ENCODE measurements at places on chromosomes 2 and 18.
A peak's percentile ranks its signal among the peaks of the same experiment; 100 is the strongest.

DNA sequence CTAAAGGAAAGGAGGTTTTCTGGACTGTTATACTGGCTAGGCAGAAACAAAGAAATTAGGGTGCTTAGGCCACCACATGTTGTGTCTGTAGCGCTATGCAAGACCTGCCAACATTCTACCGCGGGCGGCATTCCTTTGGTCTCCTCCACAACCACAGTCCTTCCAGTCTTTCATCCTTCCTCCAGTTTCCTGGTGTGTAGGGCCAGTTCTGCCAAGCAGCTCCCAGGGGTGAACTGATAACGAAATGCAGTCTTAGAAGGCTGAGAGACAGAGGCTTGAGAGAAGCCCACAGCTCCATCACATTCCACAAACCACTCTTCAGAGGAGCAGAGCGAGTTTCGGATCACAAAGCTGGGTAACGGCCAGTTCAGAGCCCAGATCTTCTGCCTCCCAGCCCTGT is 19.5 kb upstream of the CXXC1 start:
- no peak for DNase-seq

GRCh38 chr2:106797494-106797893 is 88.5 kb downstream of the ST6GAL2 start:
- no peak for DNase-seq

GRCh38 chr2:42826231-42826630 is 33.8 kb upstream of the HAAO start:
- DNase-seq, result no peak

- DNase-seq, result no peak
Observed at GRCh38 chr2:38407111-38407682, 30.1 kb upstream of the ATL2 start.

- no peak for DNase-seq
Observed at GRCh38 chr18:46010676-46011075, 43.5 kb upstream of the EPG5 start.

- DNase-seq, result no peak
Observed at GRCh38 chr18:35861367-35862118, 110.9 kb upstream of the RMP24 start.

GRCh38 chr2:134717286-134718022 is 1.3 kb downstream of the TMEM163 start:
- no peak for DNase-seq

GRCh38 chr18:13067124-13067523 is 76.0 kb downstream of the CEP192 start:
- DNase-seq, result peak; percentile 22

GRCh38 chr2:177397481-177398289 is 5.1 kb downstream of the AGPS start:
- no peak for DNase-seq

- DNase-seq, result no peak
Observed at GRCh38 chr2:69375494-69376353, 11.3 kb downstream of the GFPT1 start.

DNA sequence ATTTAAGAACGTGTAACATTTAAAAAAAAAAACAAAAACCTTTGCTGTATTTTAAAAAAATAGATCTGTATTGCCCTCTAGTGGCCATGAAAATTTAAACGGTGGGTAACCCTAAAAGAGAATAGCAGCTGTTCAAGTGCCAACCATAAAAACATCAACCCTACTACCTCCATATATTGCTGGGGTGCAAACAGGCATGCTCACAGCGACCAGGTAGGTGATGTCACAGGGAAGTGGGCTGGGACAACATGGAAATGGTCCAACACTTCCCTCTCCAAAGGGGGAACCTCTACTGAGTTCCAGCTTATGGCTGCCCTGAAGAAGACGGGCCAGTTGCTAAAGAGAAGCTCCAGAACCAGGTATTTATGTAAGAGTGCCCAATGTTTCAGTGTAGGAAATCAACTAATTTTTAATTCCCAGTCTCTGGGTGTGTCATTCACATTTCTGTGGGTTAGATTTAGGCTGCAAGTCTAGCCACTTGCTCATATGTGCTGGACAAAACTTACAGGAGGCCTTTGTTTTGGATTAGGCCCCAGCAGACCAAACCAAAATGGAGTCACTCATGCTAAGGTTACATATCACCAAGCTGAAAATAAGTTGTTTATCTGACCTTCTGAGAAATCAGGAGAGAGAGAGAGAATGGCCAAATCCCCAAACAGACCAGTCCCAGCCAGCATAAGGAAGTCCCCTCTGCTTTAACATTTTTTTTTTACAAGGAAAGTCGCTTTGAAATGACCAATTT is 54.5 kb downstream of the SKA1 start:
- DNase-seq, result no peak

DNA sequence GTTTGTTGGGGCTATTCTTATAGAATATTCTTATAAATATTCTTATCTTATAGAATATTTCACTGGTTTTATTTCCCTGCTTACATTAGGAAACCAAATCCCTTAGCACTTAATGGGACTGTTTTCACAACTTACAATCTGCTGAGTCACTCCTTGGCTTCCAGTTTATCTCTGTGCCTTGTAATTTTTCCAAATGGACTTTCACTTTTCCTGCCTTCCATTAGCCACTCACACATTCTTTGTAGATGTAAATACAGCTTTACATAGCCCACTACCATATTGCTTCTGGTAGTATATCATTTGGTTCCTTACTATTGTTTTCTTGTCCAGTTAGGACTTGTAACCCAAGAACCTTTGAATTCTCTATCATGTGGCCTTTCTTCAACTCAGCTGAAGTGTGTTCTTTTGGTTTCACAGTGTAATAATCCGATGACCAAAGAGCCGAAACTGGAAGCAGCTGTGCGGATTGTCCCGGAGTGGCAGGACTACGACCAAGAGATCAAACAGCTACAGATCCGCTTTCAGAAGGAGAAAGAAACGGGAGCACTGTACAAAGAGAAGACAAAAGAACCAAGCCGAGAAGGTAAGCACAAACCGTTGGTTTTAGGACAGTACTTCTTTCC is 96.1 kb downstream of the UGGT1 start:
- no peak for DNase-seq
